PC-9 (cell line): ENCODE measurements at places on chromosomes 6 and 20. TPM values are rescaled to one million over a fixed set of nuclear protein-coding genes. Genes with fewer than 3 reads are reported as not detected.

Gene HLA-DQB1
- 3.8 and 5.9 TPM in 2 replicates for total RNA-seq

Gene PHACTR3
- 0.41 and 0.50 TPM in 2 replicates for total RNA-seq

Gene SNAP25
- not detected in 2 replicates for total RNA-seq

Gene HLA-DOB
- total RNA-seq: 3.4 and 4.3 TPM in 2 replicates

Gene RTN4IP1
- 8.1 and 10.0 TPM in 2 replicates for total RNA-seq

Gene HLA-DMA
- total RNA-seq: 18.3 and 22.1 TPM in 2 replicates

DNA sequence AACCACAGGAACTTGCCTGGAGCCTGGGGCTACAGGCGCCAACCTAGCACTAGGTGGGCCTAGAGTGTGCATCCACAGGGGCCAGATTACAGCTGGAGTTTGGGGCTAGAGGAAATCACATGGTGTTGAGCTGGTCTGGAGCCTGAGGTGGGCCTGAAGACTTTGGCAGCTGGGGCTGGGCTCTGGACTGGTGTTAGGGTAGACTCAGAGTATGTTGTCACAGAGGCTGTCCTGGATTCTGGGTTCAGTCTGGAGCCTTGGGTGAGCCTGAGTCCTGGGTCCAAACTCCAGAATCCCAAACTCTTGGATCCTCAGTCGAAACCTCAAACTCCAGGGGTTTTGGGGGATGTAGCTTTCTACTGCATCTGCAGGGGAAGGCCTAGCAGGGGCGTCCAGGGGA, 356.7 kb downstream of the FRK start:
- no peaks in the 10 kb centered on the region for H3K4me1 ChIP-seq
- H3K4me3 ChIP-seq: no peak overlapping the region
- no peak for DNase-seq
- H3K27ac ChIP-seq: no peak overlapping the region

DNA sequence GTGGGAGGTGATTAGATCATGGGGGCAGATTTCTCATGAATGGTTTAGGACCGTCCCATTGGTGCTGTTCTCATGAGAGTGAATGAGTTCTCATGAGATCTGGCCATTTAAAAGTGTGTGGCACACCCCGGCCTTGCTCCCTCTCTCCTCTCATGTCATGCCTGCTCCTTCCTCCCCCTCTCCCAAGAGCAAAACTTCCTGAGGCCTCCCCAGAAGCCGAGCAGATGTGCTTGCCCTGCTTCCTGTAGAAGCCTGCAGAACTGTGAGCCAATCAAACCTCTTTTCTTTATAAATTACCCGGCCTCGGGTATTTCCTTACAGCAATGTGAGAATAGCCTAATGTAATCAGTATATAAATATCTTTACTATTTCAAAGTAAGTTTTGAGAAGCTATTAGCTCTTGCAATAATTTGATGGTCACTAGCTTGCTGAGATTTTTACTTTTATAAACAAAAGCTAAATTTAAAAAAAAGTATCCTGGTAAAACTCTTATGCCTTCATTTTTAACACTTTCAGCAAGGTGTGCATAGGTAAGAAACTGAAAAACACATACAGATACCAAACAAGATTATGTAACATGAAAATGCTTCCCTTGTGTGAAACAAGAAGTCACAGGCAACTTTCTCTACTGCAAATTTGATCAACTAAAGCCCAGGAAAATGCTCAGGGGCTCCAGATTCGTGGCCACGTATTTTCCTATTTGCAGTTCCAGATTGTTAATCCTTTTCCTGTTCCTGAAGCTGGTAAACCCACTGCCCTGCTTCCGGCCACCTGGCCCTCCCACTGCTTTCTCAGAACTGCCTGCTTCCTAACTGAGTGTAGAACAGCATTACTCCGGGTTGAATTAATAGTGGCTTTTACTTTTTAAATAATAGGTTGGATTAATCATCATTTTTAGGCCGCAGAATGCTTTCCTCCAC, 395.1 kb upstream of the CNR1 start:
- no peak overlapping the region for H3K4me3 ChIP-seq
- H3K27me3 ChIP-seq: no peaks in the 10 kb centered on the region
- no peak overlapping the region for H3K27ac ChIP-seq

DNA sequence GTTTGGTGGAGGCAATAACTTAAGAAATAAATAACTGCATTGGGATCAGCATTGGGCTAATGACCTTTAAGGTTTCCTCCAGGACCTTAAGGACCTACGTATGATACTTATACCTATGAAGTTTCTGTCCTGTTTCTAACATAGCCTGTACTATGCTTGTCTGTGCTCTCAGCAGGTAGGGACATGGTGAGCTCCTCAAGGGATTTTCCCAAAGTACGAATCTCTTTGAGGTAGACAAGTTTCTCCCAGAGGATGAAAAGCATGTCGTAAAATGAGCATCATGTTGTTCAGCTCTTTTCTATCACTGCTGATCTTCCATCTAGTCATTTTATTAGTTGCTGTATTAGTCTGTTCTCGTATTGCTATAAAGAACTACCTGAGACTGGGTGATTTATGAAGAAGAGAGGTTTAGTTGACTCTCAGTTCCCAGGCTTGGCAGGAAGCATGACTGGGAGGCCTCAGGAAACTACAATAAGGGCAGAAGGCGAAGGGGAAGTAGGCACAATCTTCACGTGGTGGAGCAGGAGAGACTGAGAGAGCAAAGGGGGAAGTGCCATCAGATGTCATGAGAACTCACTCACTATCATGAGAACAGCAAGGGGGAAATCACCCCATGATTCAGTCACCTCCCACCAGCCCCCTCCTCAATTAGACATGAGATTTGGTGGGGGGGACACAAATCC, 77.8 kb upstream of the TGM3 start:
- DNase-seq: no peak
- H3K27me3 ChIP-seq: peaks cover 7% of the 10 kb centered on the region
- H3K4me3 ChIP-seq: no peak overlapping the region

GRCh38 chr6:166688901-166689300, 61.9 kb upstream of the RPS6KA2 start:
- H3K27me3 ChIP-seq: no peaks in the 10 kb centered on the region
- no peak overlapping the region for H3K4me3 ChIP-seq
- H3K27ac ChIP-seq: no peak overlapping the region

GRCh38 chr20:10639077-10639736, 34.6 kb downstream of the JAG1 start:
- H3K27ac ChIP-seq: no peak overlapping the region
- no peaks in the 10 kb centered on the region for H3K4me1 ChIP-seq
- H3K36me3 ChIP-seq: peaks cover 17% of the 10 kb centered on the region; the same call in 1 of the 2 replicates

DNA sequence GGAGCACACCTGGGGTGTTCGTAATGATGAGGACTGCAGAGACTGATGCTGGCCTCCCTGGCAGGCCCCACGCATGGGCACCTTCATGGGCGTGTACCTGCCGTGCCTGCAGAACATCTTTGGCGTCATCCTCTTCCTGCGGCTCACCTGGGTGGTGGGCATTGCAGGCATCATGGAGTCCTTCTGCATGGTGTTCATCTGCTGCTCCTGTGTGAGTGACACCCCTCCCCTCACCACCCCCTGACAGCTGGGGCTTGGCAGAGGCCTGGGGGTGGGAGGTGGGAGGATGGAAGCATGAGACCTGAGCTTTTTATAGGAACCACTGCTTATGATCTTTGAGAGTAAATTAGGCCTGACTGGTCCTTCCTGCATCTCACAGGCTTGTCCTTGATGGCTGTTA, 6.7 kb downstream of the SLC12A5 start:
- H3K4me3 ChIP-seq: no peak overlapping the region
- H3K36me3 ChIP-seq: no peaks in the 10 kb centered on the region
- no peaks in the 10 kb centered on the region for H3K4me1 ChIP-seq
- no peak overlapping the region for H3K27ac ChIP-seq
- no peak for DNase-seq

DNA sequence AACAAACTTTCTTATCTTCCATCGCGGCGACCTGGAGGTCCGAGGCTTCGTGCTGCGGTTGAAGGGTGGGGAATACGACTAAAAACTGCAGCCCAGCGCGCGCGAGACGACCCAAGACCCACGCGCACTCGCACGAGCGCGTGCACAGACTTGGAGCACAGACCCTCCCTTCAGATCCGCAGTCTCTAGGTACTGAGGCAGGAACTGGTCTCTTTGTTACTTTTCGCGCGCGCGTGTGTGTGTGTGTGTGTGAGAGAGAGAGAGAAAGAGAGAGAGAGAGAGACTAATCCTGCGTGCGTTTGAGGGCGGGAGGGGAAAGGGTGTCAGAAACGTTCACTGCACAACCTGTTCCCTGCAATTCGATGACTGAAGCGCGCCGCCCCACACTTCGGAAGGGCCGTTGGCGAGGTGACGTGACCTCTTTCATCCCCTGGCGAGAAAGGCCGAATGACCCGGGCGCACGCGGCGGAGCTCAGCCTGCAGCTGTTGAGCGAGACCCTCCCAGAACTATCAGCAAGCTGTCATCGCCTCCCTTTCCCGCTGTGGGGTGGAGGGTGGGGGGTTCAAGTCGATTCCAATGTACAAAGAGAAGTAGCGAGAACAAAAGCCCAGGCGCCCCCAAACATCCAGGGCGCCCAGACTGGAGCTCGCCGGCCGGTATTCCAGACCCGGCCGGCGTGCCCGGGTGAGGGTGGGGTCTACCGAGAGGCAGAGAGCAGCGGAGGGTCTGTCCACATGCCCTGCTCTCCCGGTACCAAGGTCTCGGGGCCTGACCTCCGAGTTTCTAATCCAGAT, 1.5 kb upstream of the TUBB2B start:
- no peak for DNase-seq
- no peaks in the 10 kb centered on the region for H3K27me3 ChIP-seq
- H3K36me3 ChIP-seq: no peaks in the 10 kb centered on the region
- H3K27ac ChIP-seq: no peak overlapping the region
- no peak overlapping the region for H3K4me3 ChIP-seq

DNA sequence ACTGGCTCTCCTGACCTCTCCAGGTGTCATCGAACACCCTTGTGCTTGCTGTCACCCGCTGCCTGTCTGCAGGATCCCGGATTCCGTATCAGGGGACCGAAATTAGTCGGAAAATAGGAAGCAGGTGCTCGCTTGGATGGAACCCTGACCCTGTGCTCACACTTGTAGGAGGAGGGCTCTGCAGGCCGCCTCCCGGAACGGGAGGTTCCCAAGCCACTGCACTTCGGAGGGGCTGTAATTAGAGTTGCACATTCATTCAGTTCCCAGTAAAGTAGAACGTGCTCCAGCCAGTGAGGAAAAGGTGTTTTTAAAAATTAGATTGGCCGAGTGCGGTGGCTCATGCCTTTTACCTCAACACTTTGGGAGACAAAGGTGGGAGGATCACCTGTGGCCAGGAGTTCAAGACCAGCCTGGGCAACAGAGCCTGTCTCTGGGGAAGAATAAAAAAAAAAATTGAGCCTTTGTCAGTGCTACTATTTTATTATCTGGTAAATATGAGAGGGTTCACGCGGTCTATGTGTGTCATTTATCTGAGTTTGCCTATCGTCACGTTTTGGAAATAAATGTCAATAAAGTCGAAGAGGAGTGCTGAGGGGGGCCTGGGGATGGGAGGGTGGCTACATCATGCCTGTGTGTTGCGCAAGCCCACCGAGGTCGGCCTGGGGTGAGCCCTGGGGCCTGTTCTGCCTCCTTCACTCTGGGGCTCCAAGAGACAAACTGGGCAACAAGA, 1.5 kb upstream of the GMEB2 start:
- no peaks in the 10 kb centered on the region for H3K36me3 ChIP-seq
- peak overlapping the region; percentile 92 for H3K4me3 ChIP-seq
- peak; percentile 83 for DNase-seq
- H3K27me3 ChIP-seq: no peaks in the 10 kb centered on the region

DNA sequence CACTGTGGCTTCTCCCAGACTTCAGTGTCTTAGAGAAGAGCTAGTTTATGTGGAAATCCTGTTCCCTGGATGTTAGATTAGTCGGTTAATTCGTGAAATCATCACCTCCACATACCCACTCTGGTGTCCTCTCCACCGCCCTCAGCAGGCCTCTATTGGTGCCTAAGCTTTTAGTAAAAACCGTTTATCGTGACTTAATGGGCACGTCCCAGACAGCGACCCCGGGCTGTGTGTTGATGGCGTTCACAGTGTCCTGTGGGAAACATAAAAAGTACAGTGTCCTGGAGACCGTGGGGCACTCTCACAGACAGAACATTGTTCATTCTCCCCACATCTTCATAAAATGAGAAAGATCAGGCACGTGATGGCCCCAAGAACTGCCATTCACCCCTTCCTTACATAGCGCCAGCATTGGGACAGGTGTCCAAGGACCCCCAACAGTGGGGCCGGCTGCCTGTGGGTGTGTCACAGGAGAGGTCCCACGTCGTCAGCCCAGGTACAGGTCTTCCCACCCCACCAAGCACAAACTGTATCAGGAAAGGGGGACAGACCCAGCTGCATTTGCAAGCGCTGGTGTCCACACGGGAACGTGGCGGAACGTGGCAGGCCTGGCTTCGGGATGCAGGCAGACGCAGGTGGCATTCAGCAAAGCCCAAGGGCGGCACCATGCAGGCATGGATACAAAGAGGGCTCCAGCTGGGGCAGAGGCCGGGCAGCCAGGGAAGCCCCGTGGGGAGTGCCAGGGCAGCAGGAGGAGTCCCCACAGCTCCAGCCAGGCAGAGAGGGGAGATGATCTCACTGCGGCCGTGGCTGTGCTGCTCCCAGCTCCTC, 237.7 kb downstream of the DLL1 start:
- peaks cover 48% of the 10 kb centered on the region for H3K27me3 ChIP-seq
- no peak overlapping the region for H3K4me3 ChIP-seq

- H3K27ac ChIP-seq: no peak overlapping the region
- H3K4me1 ChIP-seq: no peaks in the 10 kb centered on the region
Observed at GRCh38 chr6:15791448-15792181, 128.8 kb upstream of the DTNBP1 start.

- H3K27me3 ChIP-seq: no peaks in the 10 kb centered on the region
- H3K36me3 ChIP-seq: no peaks in the 10 kb centered on the region
- H3K4me3 ChIP-seq: no peak overlapping the region
- no peak overlapping the region for H3K27ac ChIP-seq
- no peak for DNase-seq
Observed at GRCh38 chr6:81487489-81487888, 265.0 kb downstream of the TENT5A start.

DNA sequence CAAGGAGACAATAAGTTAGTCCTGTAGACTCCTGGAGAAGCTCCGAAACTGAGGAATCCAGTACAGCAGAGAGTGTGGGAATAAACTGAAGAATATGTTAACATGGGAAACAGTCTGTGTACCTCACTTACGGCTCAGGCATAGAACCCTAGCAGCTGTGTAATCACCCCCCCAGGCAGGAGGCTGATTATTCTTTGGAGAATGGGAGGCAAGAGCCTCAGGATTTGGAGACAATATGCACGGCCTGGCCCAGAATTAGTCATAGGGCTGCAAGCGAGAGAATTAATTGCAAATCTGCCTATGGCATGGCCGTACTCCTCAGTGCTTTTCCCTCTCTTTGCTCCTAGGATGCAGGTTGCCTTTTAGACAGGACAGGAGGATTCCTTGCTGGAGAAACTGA, 27.5 kb upstream of the FYN start:
- no peaks in the 10 kb centered on the region for H3K36me3 ChIP-seq
- no peaks in the 10 kb centered on the region for H3K27me3 ChIP-seq
- no peak overlapping the region for H3K4me3 ChIP-seq
- DNase-seq: no peak
- no peaks in the 10 kb centered on the region for H3K4me1 ChIP-seq
